ENCODE measurements at places on chromosomes 4 and X.

DNA sequence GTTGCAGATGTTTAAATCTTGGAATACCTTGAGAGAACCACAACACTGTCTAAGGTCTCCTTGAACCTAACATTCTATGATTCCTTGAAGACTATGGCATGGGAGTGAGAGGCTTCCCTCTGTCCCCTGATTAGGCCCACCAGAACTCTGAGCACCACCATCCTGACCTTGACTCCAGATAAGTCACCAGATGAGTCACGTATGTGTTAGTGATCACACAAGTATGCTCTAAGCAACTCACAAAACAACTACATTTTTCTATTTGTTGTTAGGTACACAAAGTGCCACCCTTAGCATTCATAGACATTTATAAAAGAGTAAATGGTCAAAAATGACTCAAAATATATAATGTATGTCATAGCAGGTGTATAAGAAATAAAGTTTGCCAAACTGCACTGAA, 252.9 kb upstream of the CXXC4 start:
- DNase-seq, result no peak

GRCh38 chr4:87783781-87784180, 15.6 kb upstream of the IBSP start:
- no peak for DNase-seq

- no peak for DNase-seq
Measured at GRCh38 chr4:68209003-68209402, 36.5 kb downstream of the TMPRSS11B start.

DNA sequence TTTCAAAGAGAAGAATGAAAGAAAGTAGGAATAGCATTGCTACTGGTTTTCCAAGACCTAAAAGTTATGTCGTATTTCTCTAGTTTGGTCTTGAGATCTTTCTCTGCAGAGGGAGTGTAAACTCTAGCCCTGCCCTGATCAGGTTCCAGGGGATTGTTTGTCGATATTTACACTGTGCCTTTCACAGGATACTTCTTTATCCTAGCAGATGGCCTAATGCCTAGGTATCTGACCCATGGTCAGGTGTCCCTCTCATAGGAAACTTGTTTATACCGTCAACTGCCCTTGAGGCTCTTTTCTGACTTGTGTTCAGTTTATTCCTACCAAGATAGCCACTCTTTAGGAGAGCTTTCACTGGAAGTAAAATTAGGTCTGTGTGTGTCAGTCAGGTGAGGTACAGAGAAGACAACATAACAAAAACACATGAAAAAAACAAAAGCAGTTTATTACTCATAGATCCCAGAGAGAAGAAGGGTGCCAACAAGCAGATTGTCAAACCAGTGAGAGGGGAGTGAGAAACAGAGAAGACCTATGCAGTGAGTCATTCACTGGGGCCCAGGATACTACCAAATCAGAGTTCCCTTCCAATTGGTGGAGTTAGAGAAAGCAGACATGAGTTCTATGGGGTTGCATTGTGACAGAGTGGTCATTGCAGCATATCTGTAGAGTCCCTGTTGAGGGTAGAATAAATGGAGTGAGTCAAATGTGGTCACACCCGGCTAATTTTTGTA, 40.6 kb upstream of the THOC2 start:
- no peak for DNase-seq

- DNase-seq, result no peak
Measured at GRCh38 chr4:76513482-76513881, 78.5 kb downstream of the SHROOM3 start.
